Globus pallidus (tissue), 1 donor: ENCODE measurements at places on chromosomes 7 and 10.

DNA sequence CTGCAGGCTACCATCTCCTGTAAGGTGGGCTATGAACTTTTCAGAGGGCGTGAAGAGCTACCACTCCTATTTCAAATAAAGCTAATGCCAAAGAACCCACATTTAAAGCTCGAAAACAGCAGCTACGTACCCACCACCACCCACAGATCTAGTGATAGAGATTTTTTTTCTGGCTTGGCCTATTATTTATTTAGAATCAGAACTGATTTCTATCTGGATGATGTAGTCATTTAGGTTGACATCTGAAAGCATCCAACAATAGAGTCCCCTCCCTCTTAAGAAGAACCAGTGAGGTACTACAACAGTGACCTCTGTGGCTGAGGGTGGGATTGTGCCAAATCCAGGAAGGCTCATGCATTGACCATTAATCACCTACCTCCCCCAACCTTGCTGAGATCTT lies 113.8 kb upstream of the ADO start:
- no peak for DNase-seq

DNA sequence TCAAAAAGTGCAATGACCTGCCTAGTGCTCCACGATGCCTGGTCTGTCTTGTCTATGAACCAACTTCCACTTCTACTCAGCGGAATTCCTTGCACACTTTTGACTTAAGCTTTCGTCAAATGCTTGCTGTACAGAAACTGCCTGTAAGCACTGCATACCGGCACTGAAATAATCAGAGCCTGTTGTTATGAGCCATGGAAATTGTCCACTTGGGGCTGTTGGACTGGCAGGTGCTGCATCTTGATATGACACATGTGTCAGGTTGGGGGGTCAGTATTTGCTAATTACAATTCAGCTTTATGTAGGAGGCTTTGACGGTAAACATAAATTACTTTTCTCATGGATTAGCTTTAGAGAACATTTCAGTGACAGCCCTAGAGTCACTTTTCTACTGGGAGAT lies 32.0 kb upstream of the KLF6 start:
- no peak for DNase-seq

DNA sequence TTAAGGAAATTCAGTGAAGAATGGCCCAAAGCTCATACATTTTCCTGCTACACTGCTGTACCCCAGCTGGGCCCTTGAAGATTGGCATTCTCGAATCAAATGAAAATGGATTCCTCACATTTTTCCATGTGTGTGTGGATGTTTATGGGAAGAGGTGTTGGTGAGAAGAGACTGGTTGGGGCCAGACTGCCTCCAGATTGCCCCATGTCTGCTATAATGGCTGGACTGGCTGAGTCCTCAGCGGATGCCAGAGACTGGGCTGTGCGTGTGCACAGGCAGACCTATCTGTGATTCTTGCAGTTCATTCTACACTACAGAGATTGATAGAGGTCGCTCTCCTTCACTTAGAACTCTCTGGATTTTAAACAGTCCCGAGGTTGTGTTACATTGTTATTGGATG lies 183.6 kb upstream of the GDF10 start:
- DNase-seq: no peak

DNA sequence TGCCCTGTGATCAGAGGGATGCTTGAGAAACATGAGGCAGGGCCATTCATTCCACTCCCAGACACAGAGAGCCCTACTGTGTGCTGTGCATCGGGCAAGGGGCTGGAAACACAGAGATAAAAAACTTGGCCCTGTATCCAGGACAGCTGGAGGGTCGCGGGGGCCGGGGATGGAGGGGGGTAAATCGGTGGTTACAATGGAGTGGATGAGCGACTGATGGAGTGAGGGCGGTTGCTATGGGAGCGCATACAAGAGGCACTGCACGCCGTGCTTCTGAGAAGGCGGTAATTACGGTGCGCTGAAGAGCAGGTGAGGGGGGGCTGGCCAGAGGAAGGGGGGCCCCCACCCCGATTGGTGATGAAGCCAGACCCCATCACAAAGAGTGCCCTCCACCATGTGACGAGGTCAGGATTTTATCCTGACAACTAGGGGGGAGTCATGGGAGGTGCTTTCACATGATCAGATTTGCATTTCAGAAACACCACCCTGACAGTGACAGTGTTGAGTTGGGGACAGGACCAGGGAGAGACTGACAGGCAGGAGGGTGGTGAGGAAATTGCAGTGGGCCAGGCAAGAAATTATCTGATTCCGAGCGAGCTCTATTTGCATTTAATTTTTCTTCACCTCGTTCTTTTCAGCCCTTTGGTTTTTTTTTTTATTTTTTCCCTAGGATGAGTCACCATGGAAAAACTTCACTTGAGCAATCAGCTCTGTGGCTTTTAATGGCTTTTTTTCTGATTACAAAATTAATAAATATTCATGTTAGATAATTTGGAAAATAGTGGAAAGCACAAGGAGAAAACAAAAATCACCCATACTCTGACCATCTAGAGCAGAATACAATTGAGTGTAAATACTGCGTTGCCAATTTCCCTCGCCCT lies 7.8 kb downstream of the CPA5 start:
- no peak for DNase-seq

GRCh38 chr7:36653663-36654355 lies 70.5 kb downstream of the AOAH start:
- no peak for DNase-seq

GRCh38 chr10:48768926-48769325 lies 84.3 kb downstream of the WDFY4 start:
- no peak for DNase-seq

DNA sequence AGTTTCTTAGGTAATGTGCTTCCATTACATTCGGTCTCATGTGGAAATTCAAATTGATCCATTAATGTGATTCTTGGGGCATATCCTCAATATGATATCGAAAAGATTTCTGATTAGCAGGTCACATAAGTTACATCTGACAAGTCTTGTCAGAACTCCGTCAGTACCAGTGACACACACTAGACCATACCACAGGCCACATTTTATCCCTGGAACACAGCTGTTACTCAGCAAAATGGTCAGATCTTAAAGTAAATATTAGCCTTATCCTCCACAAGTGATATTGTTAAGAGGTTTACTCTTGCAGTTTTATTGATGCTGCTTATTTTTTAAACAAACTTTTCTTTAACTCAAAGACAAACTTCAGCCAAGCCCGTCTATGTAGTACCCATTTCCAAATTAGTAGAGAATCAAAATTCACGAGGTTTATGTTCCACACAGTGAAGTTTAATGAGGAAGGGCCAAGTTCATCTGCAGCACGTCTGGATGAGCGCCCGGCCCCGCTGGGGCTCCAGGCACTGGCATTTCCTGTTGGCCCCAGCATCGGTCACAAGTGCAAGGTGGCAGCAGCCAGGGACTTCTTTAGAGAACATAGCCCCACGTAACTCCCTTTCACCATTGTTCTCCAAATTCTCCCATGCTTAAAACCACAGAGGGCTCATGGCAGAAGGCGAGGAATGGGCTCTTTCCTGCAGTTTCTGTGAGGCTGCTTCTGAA lies 132.2 kb downstream of the VIPR2 start:
- DNase-seq: peak; percentile 70

DNA sequence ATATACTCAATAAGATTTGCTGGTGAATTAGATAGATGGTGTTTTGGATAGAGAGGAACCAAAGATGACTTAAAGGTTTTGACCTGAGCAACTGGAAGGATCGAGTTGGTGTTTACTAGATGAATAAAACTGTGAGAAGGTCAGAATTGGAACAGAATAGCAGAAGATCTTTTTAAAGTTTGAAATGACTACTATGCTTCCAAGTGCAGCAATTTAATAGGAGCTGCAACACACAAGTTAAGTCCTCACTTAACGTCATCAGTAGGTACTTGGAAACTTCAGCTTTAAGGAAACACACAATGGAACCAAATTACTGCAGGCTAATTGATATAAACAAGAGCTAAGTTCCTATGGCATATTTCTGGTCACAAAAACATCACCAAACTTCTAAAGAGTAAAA lies 86.5 kb downstream of the RTKN2 start:
- DNase-seq: no peak

GRCh38 chr7:27248911-27249723 lies 6.5 kb downstream of the EVX1 start:
- no peak for DNase-seq

GRCh38 chr10:87816163-87816897 lies 1.7 kb downstream of the ATAD1 start:
- no peak for DNase-seq

GRCh38 chr10:51035344-51035743 lies 38.9 kb upstream of the PRKG1 start:
- DNase-seq: no peak

- no peak for DNase-seq
These were observed 1202.7 kb downstream of the SORCS3 start for GRCh38 chr10:105843786-105844185.

- DNase-seq: no peak
These were observed 643 bp downstream of the SMO start for GRCh38 chr7:129188892-129189660.

GRCh38 chr7:3301831-3302618 lies 973 bp downstream of the SDK1 start:
- peak; percentile 33 for DNase-seq

GRCh38 chr7:5683280-5683670 lies 98.2 kb downstream of the RNF216 start:
- DNase-seq: no peak

DNA sequence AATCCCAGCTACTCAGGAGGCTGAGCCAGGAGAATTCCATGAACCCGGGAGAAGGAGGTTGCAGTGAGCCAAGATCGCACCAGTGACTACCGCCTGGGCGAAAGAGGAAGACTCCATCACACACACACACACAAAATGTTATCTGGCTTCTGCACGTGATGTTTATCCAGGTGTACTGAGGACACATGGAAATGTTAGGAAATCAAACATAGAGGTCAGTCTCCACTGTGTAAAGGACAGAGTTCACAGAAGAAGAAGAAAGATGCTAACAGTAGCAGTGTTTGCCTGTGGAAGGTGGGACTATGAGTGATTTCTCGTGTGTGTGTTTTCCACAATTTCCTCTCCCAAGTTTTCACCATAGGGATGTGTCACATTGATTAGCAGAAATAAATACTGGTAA lies 256.9 kb downstream of the ELMO1 start:
- DNase-seq: no peak

- DNase-seq: no peak
These were observed 29.8 kb downstream of the GPRIN2 start for GRCh38 chr10:46526682-46527038.

- no peak for DNase-seq
These were observed 5.1 kb upstream of the BAZ1B start for GRCh38 chr7:73526896-73527821.

- no peak for DNase-seq
These were observed 202.0 kb downstream of the MAD1L1 start for GRCh38 chr7:2030475-2031450.
